OCI-LY7 (cell line): ENCODE measurements at places on chromosomes 11 and 22. TPM values are rescaled to one million over a fixed set of nuclear protein-coding genes. Genes with fewer than 3 reads are reported as not detected.

Gene RAB38
- total RNA-seq, result 0.41 TPM in 1 of 2 replicates, not detected in the other

GRCh38 chr11:73331138-73331916 is 23.3 kb downstream of the ARHGEF17 start:
- no peak for DNase-seq

Gene ROBO3
- not detected in 2 replicates for total RNA-seq

- DNase-seq, result no peak
These were observed at the start of gene FXYD6 for GRCh38 chr11:117876341-117877119. Gene FXYD6, minus strand, starts transcription at chr11:117876658. Its CDS starts 33,882 bp downstream, at chr11:117842776.

- no peak for DNase-seq
These were observed at the start of gene CAVIN3 for GRCh38 chr11:6320411-6321155. Gene CAVIN3, minus strand, starts transcription at chr11:6320501. Its CDS starts 25 bp downstream, at chr11:6320476.

Gene CCDC73
- total RNA-seq, result not detected in 2 replicates

- DNase-seq, result no peak
These were observed 75.0 kb downstream of the ZC3H12C start for GRCh38 chr11:110168033-110168803.

DNA sequence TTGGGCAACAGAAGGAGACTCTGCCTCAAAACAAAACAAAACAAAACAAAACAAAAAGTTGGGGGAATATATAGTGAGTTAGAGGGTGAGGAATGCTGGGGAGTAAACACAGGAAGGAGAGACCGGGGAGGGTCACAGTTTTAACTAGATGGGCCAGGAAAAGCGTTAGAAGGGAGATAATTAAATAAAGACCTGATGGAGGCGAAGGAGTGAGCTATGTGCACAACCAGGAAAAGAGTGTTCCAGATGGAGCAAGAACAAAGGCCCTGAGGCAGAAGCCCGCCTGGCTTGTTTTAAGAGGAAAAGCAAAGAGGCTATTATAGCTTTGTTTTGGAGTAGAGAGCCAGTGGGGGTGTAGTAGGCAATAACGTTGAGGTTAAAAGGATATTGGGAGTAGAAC is 4.8 kb upstream of the PLA2G6 start:
- no peak for DNase-seq

Gene FIBIN
- total RNA-seq, result not detected in 2 replicates

DNA sequence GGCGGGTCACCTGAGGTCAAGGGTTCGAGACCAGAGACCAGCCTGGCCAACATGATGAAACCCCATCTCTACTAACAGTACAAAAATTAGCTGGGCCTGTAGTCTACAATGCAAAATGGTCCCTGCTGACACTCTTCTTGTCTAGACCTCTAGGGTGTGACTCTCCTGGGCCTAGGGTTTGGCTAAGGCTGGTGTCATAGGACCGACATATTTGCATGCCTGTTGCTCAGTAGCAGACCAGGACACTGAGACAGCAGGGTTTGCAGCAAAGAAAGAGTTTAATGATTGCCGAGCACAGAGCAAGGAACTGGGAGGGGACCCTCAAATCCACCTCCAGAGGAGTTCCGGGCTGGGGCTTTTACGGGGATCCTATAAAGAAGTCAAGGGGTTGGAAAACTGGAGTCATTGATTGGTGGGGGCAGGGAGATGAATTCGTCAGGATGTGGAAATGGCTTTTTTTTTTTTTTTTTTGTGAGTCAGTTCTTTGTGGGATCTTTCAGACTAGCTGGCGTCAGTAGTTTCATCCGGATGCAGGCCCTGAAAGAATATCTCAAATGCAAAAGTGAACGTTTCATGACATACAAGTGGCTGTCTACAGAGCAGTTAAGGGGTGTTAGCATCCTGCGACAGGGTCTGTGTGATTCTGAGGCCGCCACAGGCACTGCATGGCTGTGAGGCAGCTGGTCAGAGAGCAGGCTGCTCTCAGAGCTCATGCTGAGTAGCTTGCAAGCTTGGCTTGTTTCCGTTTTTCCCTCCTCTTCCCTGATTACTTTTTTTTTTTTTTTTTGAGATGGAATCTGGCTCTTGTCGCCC is 27.2 kb upstream of the A4GALT start:
- no peak for DNase-seq

DNA sequence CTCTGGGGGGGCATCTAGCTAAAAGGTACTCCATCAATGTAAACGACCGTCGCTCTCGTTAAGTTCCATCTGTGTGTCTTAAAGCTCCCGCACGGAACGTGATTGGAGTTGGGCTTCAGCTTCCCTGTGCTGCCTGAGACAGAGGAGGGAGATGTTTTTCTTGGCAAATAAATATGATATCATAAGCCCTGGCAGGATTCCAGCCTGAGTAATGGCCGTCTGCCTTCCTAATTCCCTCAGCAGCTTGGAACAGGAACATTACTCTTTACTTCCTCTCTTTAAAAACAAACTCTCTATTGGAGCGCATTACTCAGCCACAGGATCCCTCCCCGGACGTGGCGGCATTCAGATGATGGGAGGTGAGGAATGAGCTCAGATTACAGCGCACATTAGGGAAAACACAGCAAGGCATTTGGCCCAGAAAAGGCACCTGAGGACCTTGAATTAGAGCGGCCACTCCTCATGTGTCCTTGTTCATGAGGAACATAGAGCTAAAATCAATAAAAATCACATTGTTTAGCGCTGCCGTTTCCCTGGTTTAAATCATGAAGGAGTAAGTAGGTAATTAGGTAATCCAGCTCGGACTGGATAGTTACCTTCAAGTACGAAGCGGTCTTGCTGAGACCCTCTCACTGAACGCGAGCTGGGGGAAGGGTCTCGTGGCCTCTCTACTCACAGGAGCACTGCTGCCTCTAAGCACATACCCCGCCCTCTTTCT is 230.4 kb downstream of the ST3GAL4 start:
- DNase-seq, result no peak

DNA sequence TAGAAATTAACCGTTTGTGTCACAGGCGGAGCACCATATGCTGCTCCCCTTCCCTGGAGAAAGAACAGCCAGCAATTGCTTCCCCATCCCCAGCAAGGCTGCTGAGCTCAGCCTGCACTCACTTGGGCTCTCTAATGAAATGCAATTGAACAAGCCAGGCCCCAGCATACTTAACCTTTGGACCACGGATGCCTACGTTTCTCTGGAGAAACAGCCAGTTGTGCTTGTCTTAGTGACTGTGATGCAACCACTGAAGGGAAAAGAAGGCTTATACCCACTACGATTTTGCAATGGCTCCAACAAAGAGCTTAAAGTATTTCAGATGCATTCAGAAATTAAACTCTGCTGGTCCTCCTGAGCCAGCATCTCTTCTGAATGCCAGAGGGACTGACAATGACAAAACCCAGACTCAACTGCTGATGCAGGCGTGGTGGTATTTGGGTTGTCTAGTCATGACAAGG is 51.3 kb upstream of the SESN3 start:
- no peak for DNase-seq
